ENCODE measurements at places on chromosomes 5 and 9.

DNA sequence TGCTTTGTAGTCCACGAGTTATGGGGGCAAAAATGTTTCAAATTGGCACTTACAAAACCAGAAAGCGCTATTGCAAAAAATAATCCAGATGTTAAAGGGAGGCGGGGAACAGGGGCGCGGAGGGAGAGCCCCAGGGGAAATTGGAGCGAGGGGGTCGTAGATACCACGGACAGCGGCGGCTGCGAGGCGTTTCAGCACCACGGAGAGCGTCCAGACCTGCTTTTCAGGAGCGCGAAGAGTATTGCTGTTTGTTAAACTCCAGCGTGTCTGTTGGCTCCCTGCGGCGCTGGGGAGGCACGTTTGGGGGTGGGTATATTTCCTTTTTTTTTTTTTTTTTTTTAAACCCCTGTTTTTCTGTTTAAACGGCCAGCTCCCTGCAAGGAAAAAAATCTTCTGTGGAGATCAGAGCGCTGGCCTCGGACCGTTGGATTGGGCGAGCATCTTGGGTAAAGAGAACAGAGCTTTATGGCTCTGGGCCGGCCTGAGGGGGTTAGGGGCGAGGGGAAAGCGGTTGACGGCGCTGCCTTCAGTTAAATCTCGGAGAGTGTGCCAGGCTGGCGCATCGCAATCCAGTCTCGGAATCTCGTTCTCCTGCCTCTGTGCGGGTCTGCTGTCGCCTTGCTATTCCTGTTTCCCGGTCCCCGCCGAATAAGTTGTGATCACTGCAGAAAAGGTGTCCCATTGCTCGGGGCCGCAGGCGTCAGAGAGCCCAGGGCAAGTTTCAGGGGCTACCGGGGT is at the start of gene GLRA1:
Gene GLRA1, minus strand, starts transcription at position 288 of the 738 bp plus-strand sequence. CDS start 302 bp downstream, outside the sequence.
- DNase-seq = peak; percentile 83

DNA sequence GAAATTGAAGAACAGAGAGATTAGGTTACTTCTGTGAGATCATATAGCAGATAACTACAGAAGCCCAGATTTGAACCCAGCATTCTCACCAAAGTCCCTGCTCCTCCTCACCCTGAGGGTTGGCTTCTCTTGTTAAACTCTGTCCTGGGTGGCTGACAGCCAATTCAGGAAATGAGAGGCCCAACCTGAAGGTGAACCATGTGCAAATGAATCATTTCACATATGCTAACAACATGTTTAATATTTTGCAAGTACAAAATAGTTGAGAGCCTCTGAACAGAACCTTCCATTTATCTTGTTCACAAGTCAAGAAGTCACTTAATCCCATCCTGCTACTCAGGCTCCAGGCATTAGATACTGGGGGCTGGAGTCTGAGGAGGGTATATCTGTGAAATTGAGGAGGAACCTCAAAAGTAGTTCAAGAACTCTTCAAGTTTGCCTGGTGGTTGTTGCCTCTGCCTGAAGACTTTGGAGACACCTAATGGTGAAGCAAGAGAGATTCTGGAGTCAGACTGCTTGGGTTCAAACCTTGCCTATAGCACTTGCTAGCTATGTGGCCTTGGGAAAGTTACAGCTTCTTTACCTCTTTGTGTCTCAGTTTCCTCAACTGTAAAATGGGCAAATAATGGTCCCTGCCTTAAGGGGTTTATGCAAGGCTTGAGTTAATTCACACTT is 564.0 kb downstream of the PSAT1 start:
- DNase-seq = no peak

DNA sequence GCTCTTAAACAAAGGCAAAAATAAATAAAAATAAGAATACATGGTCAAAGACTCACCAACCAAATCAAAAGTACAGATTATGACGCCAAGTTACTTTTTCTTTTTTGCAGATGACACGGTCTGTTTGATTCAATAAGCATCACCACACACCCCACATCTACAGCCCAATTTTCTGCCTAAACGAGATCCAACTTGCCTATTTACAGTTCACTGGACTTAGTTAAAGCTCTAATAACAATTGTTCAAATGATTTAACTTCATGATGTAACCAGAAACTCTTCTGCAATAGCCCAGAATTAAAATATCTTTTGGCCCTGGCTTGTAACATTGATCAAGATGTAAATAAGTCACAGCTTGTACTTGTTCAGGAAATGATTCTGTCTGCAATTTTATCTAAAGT is 590.3 kb upstream of the C9orf72 start:
- DNase-seq = no peak

DNA sequence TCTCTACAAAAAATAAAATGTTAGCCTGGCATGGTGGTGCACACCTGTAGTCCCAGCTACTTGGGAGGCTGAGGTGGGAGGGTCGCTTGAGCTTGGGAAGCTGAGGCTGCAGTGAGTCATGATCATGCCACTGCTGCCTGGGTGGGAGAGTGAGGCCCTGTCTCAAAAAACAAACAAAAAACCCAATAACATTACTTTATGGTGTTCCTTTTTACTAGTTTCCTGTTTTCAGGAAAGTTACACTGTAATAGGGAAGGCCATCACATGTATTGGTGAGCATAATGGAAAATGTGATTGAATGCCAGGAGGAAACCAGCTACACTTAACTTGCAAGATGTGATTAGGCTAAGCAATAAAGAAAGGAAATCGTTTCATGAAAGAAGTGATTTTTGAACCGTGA is 42.7 kb downstream of the SV2C start:
- no peak for DNase-seq

DNA sequence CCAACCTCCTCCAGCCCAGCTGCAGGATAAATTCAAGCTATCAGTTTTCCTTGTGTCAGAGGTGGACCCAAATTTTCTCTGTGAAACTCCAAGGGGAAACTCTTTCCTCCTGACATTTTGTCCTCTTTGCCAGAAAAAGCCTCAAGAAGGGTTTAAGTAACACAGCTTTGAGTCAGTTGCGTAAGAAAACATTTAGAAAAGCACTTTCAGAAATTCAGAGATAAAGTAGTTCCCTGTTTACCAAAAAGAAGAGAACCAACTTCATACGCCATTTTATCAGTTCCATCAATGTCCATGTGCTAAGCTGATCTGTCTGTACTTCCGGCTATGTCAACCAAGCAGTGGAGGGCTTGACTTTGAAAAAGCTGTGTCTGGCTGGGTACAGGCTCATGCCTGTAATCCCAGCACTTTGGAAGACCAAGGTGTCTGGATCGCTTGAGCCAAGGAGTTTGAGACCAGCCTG is 19.9 kb upstream of the SUSD1 start:
- no peak for DNase-seq

- no peak for DNase-seq
Observed at GRCh38 chr5:148583421-148583965, 70.8 kb downstream of the HTR4 start.

DNA sequence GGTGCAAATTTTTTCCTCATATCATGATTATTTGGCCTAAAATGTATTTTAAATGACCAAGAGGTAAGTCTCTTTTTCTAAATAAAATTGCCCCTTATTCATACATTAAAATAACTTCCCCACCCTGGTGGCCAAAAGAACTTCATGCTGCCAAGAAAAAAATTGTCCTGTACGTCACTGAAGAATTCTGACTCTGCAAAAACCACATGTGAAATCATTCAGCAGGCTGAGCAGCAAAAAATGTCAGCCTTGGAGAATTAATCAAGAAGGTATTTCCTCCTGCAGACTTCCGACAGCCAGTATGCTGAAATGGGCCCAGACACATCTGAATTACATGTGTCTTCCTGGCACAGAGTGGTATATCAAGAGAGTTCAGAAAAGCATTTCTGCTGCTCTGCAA is 94.6 kb upstream of the HMHB1 start:
- no peak for DNase-seq

DNA sequence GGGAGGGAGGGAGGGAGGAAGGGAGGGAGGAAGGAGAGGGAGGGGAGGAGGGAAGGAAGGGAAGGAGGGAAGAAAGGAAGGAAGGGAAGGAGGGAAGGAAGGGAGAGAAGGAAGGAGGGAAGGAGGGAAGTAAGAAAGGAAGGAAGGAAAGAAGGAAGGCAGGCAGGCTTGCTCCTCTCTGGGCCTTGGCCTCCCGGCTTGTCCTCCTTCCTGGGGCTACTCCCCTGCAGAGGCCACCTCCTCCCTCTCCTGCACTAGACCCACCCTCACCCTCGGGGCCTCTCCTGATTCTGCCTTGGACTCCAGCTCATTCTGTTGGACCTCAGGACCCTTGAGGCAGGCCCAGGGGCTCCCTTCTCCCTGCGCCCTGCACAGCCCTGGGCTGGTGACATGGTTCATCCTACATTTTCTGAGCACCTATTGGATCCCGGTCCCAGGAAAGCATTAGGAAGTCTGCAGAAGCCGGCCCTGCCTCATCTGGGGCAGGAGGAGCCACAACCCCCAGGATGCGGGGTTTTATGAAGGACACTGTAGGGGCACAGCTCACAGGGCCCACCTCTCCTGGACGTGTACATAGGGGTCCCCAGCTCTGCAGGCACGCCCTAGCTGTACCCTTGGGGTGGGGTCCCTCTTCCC is 23.0 kb downstream of the LHX3 start:
- no peak for DNase-seq

Data from neuronal stem cell (in vitro differentiated cells).